ENCODE measurements at places on chromosomes 7 and 10.

GRCh38 chr10:80132299-80133139, at the start of gene PLAC9:
Gene PLAC9, plus strand, starts transcription at chr10:80132730. Its CDS starts 33 bp downstream, at chr10:80132763.
- no peak for DNase-seq

DNA sequence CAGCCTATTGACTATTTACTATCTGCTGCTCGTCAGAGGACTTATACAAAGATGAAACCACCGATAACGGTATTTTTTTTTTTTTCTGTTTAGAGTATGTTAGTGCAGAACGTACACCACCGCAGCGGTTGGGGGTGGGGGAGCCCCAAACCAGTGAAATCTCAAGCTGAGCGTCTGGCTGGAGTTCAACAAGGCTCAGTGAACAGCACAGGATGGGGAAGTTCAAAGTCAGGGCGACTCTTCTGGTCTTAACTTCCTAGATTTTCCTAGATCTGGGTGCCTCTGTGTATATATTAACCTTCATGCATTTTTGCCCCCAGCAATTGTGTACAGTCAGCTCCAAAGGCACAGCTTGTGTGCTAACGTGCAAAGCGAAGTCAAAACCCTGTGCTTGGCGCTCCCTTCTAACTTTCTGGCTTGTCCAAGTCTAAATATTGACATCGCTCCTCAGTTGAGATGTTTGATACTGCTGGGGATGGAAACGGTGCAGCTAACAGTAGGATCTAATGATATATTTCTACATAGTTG, 1.1 kb downstream of the RHOBTB1 start:
- DNase-seq = no peak

GRCh38 chr10:11150879-11151415, 133.3 kb downstream of the CELF2 start:
- no peak for DNase-seq

GRCh38 chr7:80729591-80730320, 91.3 kb downstream of the CD36 start:
- no peak for DNase-seq

DNA sequence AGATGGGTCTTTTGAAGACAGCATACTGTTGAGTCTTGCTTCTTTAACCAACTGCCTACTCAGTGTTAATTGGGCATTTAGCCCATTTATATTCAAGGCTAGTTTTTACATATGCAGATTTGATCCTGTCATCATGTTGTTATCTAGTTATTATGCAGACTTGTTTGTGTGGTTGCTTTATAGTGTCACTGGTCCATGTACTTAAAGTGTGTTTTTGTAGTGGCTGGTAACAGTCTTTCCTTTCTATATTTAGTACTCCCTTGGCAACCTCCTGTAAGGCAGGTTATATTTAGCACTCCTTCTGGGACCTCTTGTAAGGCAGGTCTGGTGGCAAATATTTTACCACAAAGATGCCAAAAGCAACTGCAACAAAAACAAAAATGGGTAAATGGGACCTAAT, 66.7 kb downstream of the TES start:
- DNase-seq = no peak

GRCh38 chr7:158680754-158681153, 23.9 kb downstream of the NCAPG2 start:
- no peak for DNase-seq

- no peak for DNase-seq
These were observed 39.3 kb downstream of the CALML3 start for GRCh38 chr10:5563991-5564536.

DNA sequence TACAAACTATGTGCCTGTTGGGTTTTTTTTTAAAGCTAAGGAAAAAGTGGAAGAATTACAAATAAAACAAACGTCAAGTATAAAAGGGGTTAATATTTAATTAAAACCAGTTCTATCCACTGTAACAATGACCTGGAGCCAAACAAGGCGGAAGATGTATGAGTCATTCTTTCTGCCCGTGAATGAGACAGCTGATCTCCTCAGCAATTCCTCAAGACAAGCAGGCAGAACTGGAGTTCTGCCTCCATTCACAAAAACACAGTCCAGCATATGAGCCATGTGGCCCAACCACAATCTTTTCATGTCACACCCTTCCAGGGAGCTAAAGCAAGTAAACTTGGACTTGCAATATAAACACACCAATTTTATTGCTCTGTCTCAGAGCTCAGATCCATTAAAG, 8.4 kb downstream of the ETV1 start:
- peak; percentile 69 for DNase-seq

- no peak for DNase-seq
These were observed 6.9 kb upstream of the SORBS1 start for GRCh38 chr10:95567903-95568630.

- DNase-seq = no peak
These were observed 95.9 kb downstream of the DNMBP start for GRCh38 chr10:99913831-99914235.

- DNase-seq = no peak
These were observed 50.8 kb downstream of the ABI1 start for GRCh38 chr10:26809973-26810372.

- no peak for DNase-seq
These were observed 1.8 kb downstream of the GIMAP5 start for GRCh38 chr7:150739033-150739432.

- no peak for DNase-seq
These were observed 7.1 kb downstream of the SHH start for GRCh38 chr7:155804897-155805825.

- no peak for DNase-seq
These were observed 817 bp downstream of the MLLT10 start for GRCh38 chr10:21534604-21535493.

DNA sequence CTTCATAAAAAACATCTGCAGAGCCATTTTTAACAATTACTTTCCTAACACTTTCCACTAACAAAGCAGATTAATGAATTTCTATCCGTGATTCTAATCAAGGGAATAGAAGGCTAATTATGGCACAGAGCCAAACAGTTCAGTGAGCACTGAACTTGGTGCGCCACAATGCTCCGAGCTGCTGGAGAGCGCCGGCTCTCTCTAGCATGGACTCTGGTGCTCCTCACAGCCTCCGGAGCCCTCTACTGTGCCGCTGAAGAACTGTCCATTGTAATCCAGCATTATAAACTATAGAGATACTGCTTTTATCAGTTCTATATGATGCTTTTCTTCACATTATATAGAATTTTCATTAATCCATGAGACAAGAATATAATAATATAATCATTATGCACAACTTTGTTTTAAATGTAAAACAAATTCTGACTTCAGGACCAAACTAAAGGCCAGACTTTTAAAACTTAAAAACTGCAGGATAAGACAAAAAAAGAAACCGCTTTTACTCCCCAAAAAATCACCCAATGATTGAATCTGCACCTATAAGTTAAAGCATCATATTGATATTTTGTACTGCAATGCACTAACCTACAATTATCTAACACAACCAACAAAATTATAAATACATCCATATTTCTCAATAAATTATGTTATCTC, 123.6 kb downstream of the RNF32 start:
- no peak for DNase-seq

DNA sequence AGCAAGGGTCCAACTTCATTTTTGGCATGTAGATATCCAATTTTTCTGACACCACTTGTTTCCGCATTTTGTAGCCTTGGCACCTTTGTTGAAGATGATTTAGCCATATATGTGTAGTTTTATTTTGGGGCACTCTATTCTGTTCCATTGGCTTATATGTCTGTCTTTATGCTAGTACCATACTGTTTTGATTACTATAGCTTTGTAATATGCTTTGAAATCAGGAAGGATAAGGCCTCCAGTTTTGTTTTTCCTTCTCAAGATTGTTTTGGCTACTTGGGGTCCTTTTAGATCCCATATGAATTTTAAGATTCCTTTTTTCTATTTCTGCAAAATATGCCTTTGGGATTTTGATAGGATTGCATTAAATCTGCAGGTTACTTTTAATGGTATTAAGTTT, 9.5 kb upstream of the BTBD16 start:
- DNase-seq = no peak

DNA sequence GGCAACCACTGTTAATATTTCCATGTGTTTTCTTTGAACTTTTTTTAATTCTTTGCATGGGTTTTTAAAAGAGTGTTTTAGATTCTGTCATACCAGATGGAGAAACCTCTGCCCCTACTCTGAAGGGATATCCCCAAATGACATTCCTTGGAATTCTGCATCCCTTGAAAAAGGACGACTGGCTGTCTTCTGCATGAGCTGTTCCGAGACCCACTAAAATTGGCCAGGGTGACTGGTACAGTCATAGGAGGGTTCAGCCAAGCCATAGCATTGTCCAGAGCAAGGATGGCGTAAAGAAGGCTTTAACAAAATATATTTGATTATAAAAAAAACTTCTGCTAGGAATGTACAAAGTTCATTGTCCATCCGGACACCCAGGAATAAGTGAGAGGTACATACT, 952.9 kb downstream of the NRG3 start:
- DNase-seq = no peak

DNA sequence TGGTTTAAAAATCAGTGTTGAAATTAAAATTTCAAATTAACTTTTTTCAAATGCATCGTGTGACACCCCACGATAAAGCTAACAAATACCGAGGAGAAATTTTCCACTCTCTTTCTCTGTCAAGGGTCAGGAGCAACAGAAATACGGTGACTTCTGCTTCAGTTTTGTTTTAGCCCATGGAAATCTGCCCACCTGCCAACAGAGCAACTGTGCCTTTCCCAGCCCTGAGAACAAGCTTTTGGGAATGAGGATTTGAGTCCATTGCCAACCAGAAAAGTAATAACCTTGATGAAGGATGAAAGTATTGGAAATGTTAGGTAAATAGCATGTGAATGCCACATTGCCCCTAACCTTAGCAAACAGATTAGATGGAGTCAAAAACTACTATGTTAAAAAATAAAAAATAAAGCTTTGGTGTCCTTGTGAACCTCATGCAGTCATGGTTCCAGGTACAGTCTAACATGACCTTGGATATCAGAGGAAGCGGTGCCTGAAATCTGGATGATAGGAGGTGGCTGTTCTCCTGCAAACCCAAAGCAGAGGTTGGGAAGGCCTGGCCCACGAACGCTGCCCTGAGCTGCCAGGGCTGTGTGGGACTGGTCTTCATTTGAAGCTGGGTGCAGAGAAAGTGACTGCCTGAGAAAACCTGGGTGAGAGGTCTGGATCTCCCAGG, 296.8 kb downstream of the ELMO1 start:
- DNase-seq = no peak

- DNase-seq = no peak
These were observed 22.6 kb upstream of the AKR1C3 start for GRCh38 chr10:5071411-5072198.

- no peak for DNase-seq
These were observed 79.6 kb downstream of the PCGF5 start for GRCh38 chr10:91299999-91300575.

DNA sequence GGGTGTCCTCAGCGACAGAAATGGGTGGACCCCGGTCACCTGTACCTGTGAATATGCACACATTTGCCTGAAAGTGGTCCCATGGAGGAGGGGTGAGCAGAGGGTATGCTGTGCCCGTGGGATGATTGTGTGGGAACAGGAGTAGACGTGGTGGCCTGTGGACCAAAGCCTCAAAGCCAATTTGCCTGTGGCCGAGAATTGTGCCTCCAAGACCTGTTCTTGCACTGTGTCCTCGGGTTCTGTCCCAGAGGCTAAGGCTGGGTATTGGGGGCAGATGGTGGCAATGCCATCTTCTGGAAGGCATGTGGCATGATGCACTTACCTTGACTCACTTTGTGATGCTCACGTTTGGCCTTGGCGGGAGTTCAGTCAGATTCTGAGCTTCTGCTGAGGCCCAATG, 351.0 kb downstream of the TCERG1L start:
- no peak for DNase-seq

DNA sequence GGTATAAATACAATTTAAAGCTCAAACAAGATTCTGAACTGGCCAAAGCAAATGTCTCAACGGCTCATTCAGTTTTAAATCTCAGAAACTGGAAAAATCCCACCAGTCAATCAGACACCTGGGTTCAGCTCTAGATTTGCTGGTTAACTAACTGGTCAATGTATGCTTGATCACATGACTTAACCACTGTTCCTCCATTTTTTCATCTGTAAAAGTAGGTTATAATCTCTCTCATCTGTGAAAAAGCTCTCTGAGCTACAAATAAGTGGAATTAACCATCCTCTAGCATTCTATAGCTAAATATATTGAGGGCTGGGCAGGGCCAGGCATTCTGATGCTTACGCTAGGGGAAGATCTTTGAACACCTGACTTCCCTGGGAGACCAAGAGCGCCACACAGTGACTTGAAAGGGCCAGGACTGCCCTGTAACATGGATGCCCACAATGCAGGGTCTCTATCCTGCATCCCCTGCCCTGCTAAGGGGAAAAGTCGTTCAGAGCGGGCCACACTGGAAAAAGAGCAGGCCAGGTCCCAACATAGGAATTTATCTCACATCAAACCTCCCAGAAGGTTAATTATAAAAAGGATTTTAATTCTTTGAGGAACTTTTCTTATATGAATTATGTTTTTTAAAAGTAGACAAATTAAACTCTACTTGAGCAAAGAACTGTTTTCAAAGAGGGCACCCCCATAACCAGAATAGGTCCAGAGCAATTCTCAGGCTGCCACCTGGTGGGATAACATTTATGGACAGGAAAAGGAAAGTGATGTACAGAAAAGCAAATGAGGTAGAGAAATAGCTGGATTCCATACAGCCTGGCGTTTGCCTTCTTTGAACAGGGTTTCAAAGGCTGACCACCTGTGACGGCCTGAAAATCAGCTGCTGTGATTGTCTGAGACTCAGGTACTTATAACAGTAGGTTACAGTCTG, 1.8 kb downstream of the RP9 start:
- DNase-seq = no peak

GRCh38 chr10:3986493-3987142, 201.6 kb upstream of the KLF6 start:
- DNase-seq = no peak

GRCh38 chr7:25694699-25695098, 457.3 kb upstream of the NFE2L3 start:
- no peak for DNase-seq

DNA sequence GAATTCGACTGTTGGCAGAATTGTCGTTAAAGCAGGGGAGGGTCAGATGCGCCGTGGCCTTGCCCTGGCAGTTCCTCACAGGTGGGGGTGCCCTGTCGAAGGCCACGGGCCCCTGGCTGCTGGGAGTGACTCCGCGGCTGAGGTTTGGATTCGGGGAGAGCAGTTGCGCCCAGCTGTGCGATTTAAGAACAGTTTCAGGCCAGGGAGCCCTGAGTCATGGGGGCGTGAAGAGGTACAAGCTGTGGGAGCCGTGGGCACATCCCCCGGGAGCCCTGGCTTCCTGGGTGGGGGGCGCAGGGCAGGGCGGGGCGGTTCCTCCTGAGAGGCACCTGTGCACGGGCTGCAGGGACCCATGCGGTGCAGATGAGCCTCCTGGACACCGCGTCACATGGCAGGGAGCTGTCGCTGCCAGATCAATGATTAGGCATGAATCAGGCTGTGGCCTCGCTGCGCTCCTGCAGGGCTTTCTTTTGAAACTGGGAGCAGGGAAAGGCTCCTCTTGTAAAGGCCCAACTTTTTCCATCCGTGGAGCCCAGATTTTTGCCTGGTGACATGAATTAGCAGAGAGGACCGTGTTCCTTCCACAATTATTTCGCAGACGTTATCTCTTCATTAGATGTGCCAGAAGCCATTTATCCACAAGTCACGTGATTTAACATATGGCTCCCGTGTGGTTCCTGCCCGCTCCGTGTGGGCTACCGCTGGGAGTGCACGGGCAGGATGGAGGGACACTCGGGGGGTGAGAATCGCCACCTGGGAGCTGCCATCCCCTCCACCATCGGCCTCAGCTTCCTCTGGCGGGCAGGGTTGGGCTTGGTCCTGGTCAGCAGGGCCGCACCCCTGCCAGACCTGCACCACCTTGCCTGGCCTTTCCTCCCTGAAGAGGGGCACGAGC, 918 bp downstream of the PWWP2B start:
- DNase-seq = no peak
